ENCODE measurements at places on chromosomes 16 and 17. TPM values are rescaled to one million over a fixed set of nuclear protein-coding genes. Genes with fewer than 3 reads are reported as not detected.

Gene VWA3A
- total RNA-seq, result 0.76 TPM

Gene ORC6
- total RNA-seq, result 0.94 TPM

Gene TNFRSF17
- 3.0 TPM for total RNA-seq

DNA sequence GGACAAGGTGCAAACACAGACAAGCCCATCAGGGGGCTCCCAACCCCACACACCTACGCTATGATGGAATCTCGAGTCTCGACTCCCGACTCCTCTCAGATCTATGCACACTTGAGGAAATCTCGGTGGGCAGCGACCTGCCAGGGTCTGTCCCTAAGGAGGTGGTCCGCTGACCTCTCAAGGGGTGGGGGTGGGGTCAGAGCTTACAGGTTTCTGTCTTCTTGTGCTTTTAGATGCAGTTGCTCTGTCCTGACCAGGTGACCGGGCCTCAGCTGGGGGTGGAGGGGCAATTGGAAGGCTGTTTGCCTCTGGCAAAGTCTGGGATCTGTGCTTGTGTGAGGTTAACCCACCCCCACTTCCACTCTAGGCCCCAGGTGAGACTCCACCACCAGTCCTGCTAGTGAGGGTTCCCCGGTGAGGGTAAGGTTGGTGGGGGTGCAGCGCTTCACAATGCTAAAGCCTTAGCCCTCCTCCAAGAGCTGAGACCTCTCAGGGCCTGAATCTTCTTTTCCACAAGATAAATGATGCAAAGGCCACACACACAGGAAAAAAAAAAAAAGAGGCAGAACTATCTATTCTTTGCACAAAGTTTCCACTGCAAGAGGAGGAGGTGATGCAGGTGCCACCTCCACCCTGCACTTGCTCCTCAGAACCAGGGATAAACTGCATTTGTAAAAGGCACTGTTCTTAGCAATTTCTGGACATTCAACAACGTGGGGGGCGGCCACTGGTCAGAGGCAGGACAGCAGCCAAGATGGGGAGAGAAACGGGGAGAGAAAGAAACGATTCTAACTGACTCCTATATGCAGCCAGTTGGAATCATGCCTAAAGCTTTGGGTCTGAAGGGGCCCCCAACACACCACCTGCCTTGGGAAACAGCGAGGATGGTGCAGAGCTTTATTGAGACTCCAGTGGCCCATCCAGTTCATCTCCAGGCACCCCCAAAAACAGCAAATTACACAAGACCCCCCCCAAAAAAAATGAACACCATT lies 4.1 kb downstream of the CISD3 start:
- H3K36me3 ChIP-seq, result peaks cover 32% of the 10 kb centered on the region
- peak overlapping the region; percentile 34 for H3K27ac ChIP-seq
- no peak overlapping the region for H3K4me3 ChIP-seq
- H3K27me3 ChIP-seq, result no peaks in the 10 kb centered on the region

DNA sequence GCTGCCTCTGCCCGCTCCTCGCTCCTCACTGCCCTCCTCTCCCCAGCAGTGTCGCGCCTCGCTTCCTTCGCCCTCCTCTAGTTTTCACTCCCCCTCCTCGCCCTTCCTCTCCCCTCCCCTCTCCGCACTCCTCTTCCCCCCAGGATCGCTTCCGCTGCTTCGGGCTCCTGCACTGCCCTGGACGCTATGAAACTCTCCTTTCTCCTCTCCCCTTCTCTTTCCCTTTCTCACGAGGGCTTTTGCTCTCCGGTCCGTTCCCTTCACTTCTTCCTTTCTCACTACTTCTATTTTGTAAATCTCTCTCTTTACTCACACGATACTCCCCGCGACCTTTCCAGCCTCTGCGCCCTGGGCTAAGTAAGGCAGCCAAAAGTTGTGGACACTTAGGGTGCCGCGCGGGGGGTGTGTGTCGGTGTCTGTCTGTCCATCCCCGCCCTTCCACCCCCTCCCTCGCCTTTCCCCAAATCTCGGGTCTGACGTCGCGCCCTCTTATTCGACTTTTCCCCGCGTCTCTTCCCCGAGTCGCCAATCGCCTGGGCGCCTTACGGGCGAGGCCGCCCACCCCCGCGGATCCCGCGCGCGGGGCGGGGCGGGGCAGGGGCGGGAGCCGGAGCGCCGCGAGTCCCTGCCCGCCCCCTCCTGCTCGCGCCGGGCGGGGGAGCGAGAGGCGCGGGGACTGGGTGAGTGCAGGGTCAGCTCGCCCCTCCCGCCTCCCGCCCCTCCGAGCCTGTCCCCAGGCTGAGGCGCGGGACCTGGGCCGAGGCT lies at the start of gene IRX3:
Gene IRX3 (minus strand): TSS at position 422 of the 765 bp plus-strand sequence. CDS start 737 bp downstream, outside the sequence.
- peak; percentile 92 for DNase-seq
- peaks cover 24% of the 10 kb centered on the region for H3K27me3 ChIP-seq
- peak within 1 kb of the TSS; percentile 83 for H3K4me3 ChIP-seq

GRCh38 chr17:55420067-55420775 lies 1.4 kb downstream of the MMD start:
- no peak for DNase-seq
- H3K36me3 ChIP-seq, result no peaks in the 10 kb centered on the region
- no peak overlapping the region for H3K27ac ChIP-seq
- peak overlapping the region; percentile 83 for H3K4me3 ChIP-seq

GRCh38 chr16:50301626-50302471 lies 35.5 kb downstream of the ADCY7 start:
- peak; percentile 79 for DNase-seq
- H3K27me3 ChIP-seq, result no peaks in the 10 kb centered on the region
- no peaks in the 10 kb centered on the region for H3K4me1 ChIP-seq
- no peak overlapping the region for H3K27ac ChIP-seq

DNA sequence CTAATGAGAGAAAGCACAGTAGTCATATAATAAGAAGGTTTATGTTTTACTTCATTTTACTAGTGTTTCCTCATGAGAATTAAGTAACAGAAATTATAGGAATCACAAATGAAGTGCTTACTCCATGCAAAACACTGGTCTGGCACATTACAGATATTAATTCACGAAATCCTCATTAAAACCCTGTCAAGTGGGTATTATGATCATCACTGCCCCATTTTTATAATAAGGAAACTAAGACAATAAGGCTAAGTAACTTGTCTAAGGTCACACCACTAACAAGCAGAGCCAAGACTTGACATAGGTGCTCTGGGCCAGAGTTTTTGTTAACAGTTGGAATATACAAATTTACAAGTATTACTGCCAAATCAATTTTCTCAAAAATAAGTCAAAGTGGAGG lies 83.0 kb downstream of the KANSL1 start:
- H3K4me3 ChIP-seq, result no peak overlapping the region
- DNase-seq, result no peak
- no peaks in the 10 kb centered on the region for H3K27me3 ChIP-seq
- H3K27ac ChIP-seq, result no peak overlapping the region
- no peaks in the 10 kb centered on the region for H3K36me3 ChIP-seq
- H3K4me1 ChIP-seq, result no peaks in the 10 kb centered on the region

- H3K4me1 ChIP-seq, result peaks cover 30% of the 10 kb centered on the region
- H3K4me3 ChIP-seq, result no peak overlapping the region
- no peak for DNase-seq
- no peaks in the 10 kb centered on the region for H3K27me3 ChIP-seq
- H3K27ac ChIP-seq, result no peak overlapping the region
These were observed 26.8 kb downstream of the GNA13 start for GRCh38 chr17:65029605-65030336.

- no peaks in the 10 kb centered on the region for H3K4me1 ChIP-seq
- no peaks in the 10 kb centered on the region for H3K36me3 ChIP-seq
- no peaks in the 10 kb centered on the region for H3K27me3 ChIP-seq
- no peak for DNase-seq
- H3K4me3 ChIP-seq, result no peak overlapping the region
These were observed 53.3 kb downstream of the RNF112 start for GRCh38 chr17:19464031-19465026.

DNA sequence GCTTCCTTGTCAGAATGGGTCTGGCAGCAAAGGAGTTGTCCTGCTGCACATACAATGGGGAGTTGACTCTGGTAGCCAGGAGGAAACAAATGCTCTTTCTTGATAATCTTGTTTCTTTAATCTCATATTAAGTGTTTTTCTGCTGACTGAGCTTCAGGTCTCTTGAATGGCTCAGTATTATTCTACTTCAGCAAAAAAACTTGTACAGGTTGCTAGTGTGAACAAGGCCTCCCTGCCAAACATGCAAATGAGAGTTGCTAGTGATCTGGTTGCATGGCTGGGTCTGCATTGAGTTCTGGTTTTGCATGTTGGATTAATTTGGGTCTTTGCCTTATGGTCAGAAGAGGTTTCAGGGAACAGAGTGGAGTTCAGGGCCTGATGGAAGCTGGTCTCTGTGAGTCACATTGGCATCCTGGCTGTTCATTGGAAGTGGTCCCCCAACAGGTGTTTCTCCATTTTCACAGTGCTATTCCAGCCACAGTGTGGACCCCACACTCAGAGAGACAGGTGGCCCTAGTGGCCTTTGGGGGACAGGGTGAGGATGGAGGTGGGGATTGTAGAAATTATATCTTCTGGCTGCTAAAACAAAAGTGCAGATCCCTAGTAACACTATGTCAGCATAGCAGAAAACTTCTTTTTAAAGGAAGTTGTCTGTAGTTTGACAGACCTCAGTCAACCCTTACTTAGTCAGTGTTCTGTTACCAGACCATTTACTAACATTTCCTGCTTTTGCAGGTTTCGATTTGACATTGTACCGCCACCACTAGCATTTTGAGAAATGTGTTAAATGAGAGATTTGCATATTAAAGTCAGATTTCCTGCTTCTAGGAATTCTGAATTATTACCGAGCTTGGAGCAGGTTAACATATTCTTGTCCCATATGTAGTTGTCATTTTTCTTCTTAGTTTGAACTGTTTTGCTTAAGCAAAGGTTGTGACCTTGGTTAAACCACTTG lies 47.1 kb downstream of the EPN2 start:
- no peaks in the 10 kb centered on the region for H3K27me3 ChIP-seq
- peaks cover 23% of the 10 kb centered on the region for H3K4me1 ChIP-seq
- DNase-seq, result no peak

DNA sequence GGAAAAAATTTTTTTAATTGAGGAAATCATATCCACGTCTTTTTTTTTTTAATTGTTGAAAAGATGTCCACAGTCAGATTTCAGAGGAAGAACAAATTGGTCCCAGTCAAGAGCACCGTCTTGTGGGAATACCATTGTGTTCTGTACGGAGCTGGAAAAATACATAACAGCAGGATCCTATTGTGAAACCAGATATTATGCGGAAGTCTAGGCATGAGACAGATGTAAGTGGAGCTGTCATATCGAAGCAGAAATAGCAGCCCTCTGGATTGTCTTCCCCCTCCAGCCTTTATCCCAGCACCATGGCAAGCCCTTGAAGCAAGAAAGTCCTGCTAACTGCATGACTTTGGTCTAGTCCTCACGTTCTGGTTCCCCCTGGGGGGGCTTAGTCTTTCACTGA lies 391.6 kb upstream of the ASIC2 start:
- DNase-seq, result no peak
- H3K27ac ChIP-seq, result no peak overlapping the region
- H3K4me3 ChIP-seq, result no peak overlapping the region
- H3K4me1 ChIP-seq, result no peaks in the 10 kb centered on the region
- H3K27me3 ChIP-seq, result no peaks in the 10 kb centered on the region
- no peaks in the 10 kb centered on the region for H3K36me3 ChIP-seq

DNA sequence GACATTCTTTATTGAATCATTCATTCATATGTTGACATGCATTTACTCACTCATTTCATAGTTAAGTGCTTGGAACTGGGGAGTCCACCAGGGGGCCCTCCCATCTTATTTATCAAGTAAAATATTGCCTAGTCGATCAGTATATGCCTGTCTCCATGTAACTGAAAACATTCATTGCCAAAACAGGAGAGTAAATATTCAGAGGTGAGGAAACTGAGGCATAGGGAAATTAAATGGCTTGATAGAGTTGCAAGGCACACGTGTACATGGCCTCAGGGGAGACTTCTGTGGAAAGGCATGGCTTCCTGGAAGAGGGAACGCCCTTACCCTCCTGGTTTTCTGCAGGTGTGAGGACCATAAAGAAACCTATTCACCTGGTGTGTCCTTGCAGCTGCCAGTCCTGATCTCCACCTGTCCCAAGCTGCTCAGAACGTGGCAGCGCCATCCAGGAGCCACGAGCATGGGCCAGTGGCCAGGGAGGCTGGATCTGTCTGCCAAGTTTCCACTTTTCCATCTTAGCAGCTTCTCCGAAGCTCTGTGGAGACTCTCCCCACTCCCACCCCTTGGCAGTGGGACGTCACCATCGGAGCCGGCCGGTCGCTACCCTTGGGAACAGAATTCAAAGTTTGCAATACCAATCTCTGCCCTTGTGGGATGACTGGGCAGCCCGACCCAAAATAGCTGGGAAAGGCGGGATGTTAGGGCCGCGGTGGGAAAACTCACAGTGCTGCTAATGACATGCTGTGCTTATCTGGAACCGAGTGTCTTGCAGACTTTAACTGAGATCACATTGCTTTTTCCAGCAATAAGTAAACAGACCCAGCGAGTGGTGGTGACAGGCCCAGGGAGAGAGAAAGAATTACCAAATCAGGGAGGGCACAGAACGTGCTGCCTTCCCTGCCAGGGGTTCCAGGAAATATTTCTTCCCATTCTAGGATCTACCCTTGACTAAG lies 4.1 kb upstream of the C1QTNF1 start:
- peaks cover 2% of the 10 kb centered on the region for H3K27me3 ChIP-seq
- peak overlapping the region; percentile 17 for H3K27ac ChIP-seq
- H3K36me3 ChIP-seq, result no peaks in the 10 kb centered on the region
- DNase-seq, result no peak
- no peak overlapping the region for H3K4me3 ChIP-seq

- no peaks in the 10 kb centered on the region for H3K4me1 ChIP-seq
- H3K36me3 ChIP-seq, result no peaks in the 10 kb centered on the region
- no peak overlapping the region for H3K4me3 ChIP-seq
- H3K27ac ChIP-seq, result no peak overlapping the region
- DNase-seq, result no peak
These were observed 14.1 kb downstream of the COL1A1 start for GRCh38 chr17:50187394-50187725.

DNA sequence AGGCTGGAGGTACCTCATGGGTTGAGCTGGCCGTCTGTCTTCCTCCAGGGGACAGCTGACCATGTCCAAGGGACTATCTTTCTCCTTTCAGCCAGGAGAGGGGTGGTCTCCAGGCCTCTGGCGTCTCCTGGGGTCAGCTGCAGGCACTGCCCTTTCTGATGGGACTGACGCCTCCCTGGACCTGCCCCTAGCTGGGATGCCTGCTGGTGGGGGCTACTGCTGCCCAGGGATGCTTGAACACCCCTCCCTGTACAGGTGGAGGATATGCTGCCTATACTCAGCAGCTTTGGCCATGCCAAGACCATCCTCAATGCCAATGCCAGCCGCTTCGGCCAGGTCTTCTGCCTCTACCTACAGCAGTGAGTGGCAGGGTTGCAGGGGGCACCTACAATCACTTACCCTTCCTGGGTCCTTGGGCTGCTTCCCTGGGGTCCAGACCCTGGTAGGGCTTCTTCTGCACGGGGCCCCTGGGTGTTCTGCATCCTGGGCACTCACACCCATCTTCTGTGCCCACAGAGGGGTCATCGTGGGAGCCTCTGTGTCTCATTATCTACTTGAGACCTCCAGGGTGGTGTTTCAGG lies 4.2 kb downstream of the MYO15B start:
- H3K27me3 ChIP-seq, result no peaks in the 10 kb centered on the region
- peaks cover 3% of the 10 kb centered on the region for H3K4me1 ChIP-seq
- no peak for DNase-seq
- H3K36me3 ChIP-seq, result peaks cover 8% of the 10 kb centered on the region
- H3K4me3 ChIP-seq, result no peak overlapping the region
- no peak overlapping the region for H3K27ac ChIP-seq

GRCh38 chr17:73511719-73512115 lies 132.5 kb downstream of the SDK2 start:
- no peak for DNase-seq
- H3K4me3 ChIP-seq, result no peak overlapping the region
- no peaks in the 10 kb centered on the region for H3K4me1 ChIP-seq
- H3K27ac ChIP-seq, result no peak overlapping the region
- H3K27me3 ChIP-seq, result no peaks in the 10 kb centered on the region
